ENCODE measurements at places on chromosomes 12 and 14.

DNA sequence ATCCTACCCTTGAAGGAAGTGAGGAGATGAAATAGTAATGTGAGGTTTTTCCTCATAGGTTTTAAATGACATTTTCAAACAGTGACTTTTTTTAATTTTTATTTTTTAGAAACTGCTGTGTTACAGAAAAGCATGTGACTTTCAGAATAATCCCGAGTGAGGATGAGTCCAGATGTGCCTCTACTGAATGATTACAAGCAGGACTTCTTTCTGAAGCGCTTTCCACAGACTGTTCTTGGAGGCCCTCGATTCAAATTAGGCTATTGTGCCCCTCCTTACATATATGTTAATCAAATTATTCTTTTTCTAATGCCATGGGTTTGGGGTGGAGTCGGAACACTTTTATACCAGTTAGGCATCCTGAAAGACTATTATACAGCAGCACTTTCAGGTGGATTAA lies 15.8 kb downstream of the PCNX4 start:
- DNase-seq = no peak

GRCh38 chr12:12812618-12813119 lies 477 bp upstream of the DDX47 start:
- no peak for DNase-seq

- DNase-seq = peak; percentile 55
Observed at GRCh38 chr12:62435303-62436163, 31.1 kb upstream of the MON2 start.

- no peak for DNase-seq
Observed at GRCh38 chr12:123607756-123608155, 5.9 kb downstream of the DDX55 start.

DNA sequence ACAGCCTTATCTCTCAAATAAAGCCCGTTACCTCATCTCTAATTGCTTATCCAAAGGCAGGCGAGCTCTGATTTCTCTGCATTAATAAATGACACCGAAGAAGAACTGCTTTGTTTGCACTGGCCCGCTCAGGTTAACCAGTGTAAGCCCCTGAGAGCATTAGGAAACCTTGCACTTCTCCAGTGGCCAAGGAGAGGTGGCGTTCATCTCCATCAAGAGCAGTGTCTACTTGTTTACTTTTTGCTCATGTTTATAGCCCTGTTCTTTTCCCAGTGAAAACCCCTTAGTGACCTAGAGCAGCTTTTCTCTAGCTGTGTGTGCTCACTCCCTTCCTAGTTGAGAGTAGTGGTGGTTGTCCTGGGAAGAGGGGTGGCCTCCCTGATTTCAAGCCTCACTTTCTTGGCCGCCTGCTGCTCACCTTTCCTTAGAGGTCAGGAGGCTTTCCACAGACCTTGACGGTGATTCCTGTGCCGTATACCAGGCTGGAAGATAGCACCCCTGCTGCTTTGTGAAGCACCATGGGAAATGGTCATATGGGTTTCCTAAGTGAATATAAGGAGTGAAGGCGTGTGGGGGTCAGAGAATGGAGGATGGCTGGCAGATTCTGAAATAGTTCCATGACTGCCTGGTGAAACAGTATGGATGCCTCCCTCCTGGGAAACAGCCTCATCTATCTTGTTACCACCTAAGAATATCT lies 16.6 kb downstream of the FBXW8 start:
- DNase-seq = no peak

DNA sequence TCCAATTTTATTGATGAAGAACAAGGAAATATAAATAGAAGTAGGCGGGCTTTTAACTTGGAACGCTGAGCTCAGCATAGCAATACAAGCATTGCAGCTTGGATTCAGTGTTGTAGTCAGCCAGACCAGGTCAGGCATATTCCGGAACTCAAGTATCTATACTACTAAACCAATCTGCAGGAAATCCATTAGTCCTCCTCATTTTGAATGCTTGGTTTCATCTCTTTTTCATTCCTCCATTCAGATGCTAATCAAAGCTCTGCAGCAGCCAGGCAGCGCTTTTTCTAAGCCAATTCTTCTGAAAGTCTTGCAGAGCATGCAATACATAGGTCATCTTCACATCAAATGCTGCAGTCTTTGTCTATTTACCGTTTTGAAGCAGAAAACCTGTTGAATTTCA lies 49.0 kb downstream of the KIF21A start:
- DNase-seq = no peak

DNA sequence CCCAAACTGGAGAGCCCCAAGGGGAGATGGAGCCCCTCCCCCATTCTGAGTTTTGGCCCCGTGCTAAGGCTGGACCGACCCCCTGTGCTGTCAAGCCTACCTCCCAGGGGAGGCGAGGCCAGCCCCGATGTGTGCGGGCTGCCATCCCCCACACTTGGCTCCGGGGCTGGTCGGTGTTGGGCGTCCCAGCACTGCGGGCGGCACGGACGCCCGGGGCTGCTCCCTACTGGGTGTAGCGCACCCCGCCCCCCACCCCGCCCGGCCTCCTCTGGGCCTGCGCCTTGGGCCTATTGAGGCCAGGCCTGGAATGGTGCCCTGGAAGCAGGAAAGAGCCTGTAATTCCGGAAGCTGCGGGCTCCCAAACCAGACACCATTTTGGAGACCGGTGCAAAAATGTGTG lies 2.6 kb downstream of the DCAF4 start:
- DNase-seq = no peak
